Heart left ventricle (tissue), 16 donors: ENCODE measurements at places on chromosomes 4 and X.

- no peak for DNase-seq
- no peaks in the 10 kb centered on the region for H3K36me3 ChIP-seq
- no peak overlapping the region for H3K4me3 ChIP-seq
- no peaks in the 10 kb centered on the region for H3K27me3 ChIP-seq
- H3K27ac ChIP-seq: no peak overlapping the region
These were observed 87.0 kb downstream of the GLRA2 start for GRCh38 chrX:14616301-14616700.

- H3K27ac ChIP-seq: no peak overlapping the region
- no peaks in the 10 kb centered on the region for H3K4me1 ChIP-seq
- H3K27me3 ChIP-seq: no peaks in the 10 kb centered on the region
- no peak for DNase-seq
These were observed 145.3 kb downstream of the COL25A1 start for GRCh38 chr4:109157205-109157604.

DNA sequence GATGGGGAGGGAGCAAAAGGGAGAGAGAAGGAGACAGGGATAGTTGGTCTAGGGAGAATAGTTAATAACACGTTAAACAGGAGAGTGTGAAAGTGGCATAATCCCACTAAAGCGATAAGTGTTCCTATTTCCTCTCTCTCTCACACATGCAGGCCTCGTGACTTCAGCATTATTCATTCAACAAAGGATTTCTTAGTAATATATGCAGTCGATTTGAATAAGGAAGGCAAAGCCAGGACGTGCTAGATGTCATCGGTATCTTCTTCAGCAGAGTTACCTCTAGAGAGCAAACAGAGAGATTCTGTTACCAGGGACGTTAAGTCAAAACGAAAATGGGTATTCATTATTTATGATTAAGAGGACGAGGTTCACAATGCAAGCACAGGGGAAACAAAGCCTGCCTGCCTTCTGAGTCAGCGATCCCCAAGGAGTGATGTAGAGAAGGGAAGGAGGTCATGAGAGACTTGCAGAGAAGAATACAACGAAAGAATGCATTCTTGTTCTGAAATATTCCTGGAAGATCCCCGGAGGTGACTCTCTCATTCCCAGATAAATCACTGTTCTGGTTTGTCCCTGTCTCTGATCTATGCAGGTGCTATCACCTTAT lies 1048.4 kb downstream of the NLGN4X start:
- H3K36me3 ChIP-seq: no peaks in the 10 kb centered on the region
- H3K4me1 ChIP-seq: no peaks in the 10 kb centered on the region
- no peaks in the 10 kb centered on the region for H3K27me3 ChIP-seq
- no peak for DNase-seq
- H3K27ac ChIP-seq: no peak overlapping the region

GRCh38 chr4:71206763-71207162 lies 132.1 kb upstream of the SLC4A4 start:
- no peaks in the 10 kb centered on the region for H3K27me3 ChIP-seq
- H3K27ac ChIP-seq: no peak overlapping the region
- DNase-seq: no peak
- H3K36me3 ChIP-seq: no peaks in the 10 kb centered on the region

DNA sequence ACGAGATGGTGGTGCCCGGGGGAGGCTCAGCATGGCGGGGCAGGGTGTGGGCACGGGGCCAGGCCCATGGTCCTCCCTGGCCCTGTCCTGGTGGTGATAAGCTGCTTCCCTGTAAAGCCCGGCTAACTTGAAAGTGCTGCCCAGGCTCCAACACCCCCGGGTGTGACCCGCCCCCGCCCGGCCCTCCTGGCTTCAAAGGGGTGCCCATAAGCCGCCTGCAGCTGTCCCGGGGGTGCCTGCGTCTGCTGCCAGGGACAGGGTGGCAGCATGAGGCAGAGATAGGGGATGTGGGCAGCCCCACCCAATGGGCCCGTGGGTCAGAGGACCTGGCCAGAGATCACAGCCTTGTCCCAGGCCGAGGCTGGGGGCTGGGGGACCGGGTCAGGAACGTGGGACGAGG lies 18.1 kb downstream of the FGFRL1 start:
- peaks cover 12% of the 10 kb centered on the region for H3K27me3 ChIP-seq
- peaks cover 4% of the 10 kb centered on the region for H3K36me3 ChIP-seq
- H3K4me1 ChIP-seq: no peaks in the 10 kb centered on the region
- H3K4me3 ChIP-seq: no peak overlapping the region
- DNase-seq: no peak

GRCh38 chrX:72620550-72621145 lies 48.0 kb upstream of the HDAC8 start:
- peak overlapping the region; percentile 46 for H3K27ac ChIP-seq
- no peak overlapping the region for H3K4me3 ChIP-seq
- H3K27me3 ChIP-seq: no peaks in the 10 kb centered on the region
